ENCODE measurements at places on chromosomes 5 and 9.

DNA sequence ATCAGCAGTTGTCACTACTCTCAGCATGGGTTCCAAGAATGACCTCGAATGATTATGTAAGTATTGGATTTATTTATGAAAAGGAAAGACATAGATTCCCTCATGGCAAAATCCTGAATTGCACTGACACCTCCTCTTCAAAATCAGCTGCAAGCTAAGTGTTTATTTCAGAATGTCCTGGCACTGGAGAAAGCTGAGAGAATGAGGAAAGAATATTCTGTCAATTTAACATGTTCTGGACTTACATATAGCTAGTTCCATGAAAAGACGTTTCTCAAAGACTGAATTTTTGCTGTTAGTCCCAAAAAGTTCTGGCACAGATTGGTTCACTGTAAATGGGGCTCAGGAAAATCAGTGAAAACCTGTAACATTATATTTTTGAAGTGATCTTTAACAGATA is 120.3 kb downstream of the NREP start:
- no peak for DNase-seq

GRCh38 chr5:143440448-143441115 is 37.1 kb upstream of the NR3C1 start:
- DNase-seq: no peak

DNA sequence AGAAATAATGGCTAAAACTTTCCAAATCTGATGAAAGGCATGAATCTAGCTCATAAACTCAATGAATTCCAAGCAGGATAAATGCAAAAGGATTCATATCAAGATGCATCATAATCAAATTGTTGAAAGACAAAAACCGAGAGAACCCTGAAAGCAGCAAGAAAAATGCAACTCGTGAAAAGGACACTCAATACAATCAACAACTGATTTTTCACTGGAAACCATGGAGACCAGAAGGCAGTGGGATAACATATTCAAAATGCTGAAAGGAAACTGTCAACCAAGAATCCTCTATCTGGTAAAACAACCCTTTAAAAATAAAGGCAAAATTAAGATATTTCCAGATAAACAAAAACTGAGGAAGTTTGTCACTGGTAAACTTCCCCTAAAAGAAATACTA is 9.5 kb downstream of the FBXL17 start:
- no peak for DNase-seq

GRCh38 chr5:143396353-143396940 is 7.0 kb downstream of the NR3C1 start:
- DNase-seq: no peak

DNA sequence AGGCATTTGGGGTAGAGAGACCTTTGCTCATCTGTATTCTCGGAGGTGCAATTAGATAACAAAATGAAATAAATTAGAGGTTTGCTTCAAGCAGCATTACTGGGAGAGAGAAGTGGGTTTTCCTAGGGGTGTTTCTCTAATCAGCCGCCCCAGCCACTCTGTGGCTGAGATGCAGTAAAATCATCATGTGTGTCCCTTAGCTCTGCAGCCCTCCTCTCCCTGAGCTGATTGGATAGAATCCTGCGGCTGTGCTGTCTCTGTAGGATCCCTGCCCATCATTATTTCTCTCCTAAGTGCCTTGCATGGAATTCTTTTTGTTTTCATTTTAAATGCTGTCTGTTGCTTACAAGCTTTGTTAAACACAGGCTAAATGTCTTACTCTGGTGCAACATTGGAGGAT is 171.4 kb downstream of the SH3GL2 start:
- DNase-seq: no peak

DNA sequence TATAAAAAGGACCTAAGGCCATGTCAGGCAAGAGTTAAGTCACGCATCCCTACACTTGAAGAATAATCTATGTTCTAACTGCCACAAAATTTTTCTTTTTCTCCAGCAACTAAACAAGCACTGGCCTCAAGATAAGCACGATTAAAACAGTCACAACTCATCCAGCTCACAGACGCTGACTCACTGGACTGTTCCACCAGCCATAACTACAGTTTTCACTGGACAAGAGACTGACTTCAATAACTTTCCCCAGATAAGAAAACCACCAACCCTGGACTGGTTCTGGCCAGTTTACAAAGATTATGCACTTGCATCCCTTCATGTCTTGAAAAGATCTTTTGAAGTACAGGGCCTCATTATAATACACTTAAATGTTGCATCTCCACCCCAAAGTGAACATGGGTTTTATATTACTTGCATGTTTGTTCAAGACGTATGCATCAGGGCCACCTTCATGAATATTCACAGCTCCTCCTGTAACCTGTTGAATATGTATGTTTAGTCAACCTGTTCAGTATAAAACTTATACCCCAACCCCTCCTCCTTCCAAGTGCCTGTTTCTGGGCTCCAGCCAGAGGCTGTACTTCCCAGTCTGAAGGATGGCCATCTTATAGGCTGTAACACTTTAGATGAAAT is 129.3 kb upstream of the EPB41L4A start:
- no peak for DNase-seq
